ENCODE measurements at places on chromosomes 5 and 9.

DNA sequence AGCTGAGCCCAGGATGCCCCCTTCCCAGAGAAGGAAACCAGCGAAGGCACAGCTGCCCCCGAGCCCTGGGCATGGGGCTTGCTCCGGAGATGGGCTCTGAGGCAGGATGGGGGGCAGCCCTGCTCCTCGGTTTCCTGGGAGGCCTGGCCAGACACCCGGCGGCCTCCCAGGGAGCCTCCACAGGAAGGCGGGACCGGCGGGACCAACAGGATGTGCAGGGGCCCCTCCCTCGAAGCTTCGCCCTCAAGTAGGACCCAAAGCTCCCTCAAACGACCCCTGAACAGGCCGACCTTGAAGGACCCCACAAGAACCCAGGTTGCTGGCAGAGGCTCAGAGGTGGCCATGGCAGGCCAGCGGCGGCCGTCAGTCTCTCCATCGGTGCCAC lies 11.7 kb downstream of the EXD3 start:
- DNase-seq: no peak

DNA sequence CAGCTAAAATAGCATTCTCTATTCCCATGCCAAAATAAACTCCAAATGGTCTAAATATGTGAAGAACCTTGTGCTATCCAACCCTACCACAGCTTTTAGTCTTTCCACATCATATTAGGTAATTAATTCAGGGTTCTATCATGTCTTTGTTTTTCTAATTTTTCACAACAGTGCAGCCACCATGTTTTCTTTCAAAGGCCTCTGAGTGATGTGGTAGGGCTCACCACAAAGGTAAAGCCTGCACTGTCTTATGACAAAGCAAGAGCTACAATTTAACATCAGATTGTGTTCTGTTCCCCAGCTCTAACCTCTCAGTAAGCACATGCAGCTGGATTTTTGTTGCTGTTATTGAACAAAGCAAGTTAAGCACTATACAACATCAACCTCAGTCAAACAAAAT lies 52.4 kb downstream of the MEF2C start:
- no peak for DNase-seq

GRCh38 chr9:6383551-6384225 lies 29.3 kb upstream of the UHRF2 start:
- DNase-seq: no peak

DNA sequence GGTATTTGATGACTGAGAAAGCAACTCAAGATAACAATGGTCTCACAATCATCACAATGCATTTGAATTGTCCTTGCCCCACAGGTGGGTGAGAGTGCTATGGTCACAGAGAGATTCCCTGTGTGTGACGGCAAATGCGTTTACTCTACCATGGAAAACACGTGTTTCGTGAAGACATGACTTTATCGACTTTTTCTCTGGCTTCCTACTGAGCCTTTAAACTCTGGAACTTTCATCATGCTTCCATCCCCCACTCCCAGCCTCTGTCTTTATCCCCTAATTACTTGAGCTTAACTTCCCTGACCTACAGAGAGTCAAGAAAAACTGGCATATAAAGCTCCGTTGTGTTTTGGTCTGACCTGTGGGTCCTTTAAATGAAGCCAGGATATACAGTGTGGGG lies 414.1 kb upstream of the CLINT1 start:
- no peak for DNase-seq

- no peak for DNase-seq
These were observed 3.0 kb upstream of the SLC25A48 start for GRCh38 chr5:135831439-135831838.

DNA sequence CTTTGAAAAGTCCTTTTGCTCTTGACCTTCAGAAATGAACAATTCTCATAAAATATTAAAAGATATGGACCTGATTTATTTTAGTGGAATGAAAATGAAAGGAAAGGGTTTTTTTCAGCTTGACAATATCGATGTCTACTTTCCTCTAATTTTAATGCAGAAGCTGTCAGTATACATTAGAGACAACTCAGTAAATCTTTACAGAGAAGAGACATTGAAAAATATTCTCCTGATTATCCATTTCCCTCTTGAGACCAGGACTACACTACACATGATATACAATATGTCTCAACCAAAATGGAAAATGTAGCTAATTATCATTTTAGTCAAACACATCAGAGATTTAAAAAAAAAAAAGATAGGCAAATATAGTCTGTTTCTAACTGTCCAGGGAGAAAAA lies 288.5 kb upstream of the NUDT12 start:
- DNase-seq: no peak

GRCh38 chr5:169804861-169805260 lies 167.8 kb downstream of the DOCK2 start:
- DNase-seq: no peak

- DNase-seq: no peak
These were observed 110.0 kb downstream of the SH3GL2 start for GRCh38 chr9:17688834-17689233.

- DNase-seq: peak; percentile 23
These were observed 20.8 kb upstream of the ADRB2 start for GRCh38 chr5:148805326-148806290.

DNA sequence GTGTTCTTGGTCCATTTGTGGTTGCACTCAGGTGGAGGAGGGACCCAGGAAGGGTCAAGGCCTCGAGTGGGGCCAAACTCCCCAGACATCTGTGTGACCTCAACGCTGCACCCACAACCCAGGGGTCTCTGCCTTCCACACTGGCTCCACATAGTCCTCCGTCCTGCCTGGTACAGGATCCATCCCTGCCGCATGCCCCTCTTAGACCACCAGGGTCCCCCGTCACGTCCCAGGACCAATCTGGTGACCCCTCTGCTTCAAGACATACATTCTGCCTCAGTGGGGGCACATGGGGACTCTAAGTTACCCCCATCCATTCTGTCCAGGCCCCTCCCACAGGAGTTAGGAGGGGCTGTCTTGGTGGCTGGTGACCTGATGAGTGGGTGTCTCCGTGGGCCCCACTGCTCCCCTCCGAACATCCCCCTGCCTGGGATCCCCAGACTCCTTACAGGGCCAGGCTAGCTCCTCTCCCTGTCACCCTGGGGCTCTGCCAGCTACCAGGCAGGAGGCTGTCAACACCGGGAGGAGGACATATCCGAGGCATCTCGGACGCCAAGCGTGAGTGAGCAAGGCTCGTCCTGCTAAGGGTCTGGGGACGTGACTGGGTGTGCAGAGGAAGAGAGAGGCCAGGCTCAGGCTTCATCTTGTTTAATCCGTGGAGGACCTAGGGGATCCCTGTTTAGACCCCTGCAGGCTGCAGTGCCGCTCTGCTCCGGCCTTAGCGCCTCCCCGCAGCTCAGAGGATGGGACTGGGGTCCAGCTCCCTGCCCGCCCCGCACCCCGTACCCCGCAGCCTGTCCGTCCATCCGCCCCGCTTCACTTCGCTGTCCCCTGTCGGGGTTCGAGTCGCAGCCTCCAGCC lies 32.3 kb downstream of the TSPAN17 start:
- no peak for DNase-seq

DNA sequence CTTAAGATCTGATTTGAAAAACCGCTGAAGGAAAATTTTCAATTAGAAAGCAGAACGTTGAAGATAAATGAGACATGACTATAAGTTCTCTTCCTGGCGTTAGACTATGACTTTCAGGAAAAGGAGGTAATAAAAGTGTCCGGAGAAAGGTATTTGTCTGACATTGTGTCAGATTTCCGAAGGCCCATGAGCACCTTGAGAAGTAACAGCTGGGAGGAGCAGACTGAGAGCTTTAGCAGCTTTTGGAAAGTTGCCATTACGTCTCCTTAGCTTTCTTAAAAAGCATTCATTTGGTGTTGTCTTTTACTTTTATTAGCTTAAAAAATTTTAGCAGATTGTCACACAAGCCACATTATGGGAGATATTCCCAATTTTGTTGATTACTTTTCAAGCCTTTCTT lies 363.5 kb downstream of the NDUFS4 start:
- no peak for DNase-seq

- DNase-seq: peak; percentile 70
These were observed 1.2 kb upstream of the RNF38 start for GRCh38 chr9:36401164-36401740.

- no peak for DNase-seq
These were observed 45.5 kb upstream of the MPDZ start for GRCh38 chr9:13324988-13325387.

DNA sequence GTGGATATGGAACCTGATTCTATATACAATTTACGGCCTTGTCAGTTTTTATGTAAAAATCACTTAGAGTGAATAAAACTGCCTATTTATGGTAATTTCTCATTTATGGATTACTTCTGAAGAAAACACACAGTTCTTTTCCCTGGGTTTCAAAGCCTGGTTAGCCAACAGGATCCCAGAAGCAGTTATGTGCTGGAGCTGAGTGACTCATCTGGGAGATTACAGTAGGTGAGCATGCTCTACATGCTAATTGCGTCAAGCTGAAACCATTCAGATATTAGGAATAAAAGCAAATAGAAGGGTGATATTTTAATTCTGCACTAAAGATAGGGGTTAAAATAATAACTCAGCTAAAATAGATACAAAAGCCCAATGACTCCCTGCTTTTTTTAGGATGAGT lies 47.8 kb downstream of the PDE4D start:
- no peak for DNase-seq
